ENCODE measurements at places on chromosomes 2 and 18. TPM values are rescaled to one million over a fixed set of nuclear protein-coding genes. Genes with fewer than 3 reads are reported as not detected.

ANTXR1 gene
- 142 TPM for total RNA-seq

MAP4K3 gene
- 69.2 TPM for total RNA-seq

MAP3K19 gene
- not detected for total RNA-seq

RAB27B gene
- total RNA-seq: 16.6 TPM

BCL2 gene
- 18.5 TPM for total RNA-seq

RSAD2 gene
- total RNA-seq: 1.3 TPM

CTDSP1 gene
- total RNA-seq: 184 TPM

PAX8 gene
- total RNA-seq: 3.5 TPM

GRCh38 chr2:129673234-129673633 lies 306.2 kb upstream of the RAB6C start:
- DNase-seq: no peak

DNA sequence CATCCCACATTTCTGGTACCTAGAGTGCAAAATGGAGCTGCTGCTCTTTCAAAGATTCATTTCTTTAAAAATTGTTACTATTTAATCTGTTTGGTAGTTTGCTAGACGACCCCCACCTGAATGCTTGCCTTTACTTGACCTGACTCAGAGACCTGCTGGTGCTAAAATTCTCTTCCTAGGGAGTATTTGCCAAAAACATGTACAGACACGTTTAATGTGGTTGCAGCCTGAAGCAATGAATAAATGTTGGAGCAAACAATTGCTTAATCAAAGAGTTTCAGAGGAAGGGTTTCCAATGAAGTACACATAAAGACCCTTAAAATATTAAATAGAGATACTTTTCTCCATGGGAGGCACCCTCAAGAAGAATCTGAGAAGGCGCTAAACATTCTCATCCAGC lies 734.4 kb downstream of the CBLN2 start:
- no peak for DNase-seq

DNA sequence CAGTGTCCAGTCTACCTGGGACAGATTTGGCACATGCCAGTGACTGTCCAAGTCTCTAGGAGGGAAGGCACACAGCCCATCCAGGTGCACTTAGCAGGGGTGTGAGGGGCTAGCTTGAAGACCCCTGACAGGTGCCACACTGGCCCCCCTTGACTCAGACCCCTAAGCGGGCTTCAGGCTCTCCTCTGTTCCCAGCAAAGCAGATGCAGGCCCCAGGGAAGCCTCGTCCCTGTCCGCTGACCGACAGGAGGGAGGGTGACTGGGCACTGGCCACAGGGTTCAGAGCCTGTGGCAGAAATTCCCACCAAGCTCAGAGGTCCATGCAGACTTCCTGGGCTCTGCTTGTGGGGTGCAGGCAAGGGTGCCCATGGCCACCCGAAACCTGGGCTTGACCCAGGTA lies 239.8 kb upstream of the MYT1L start:
- DNase-seq: no peak

GRCh38 chr2:156396126-156396525 lies 40.1 kb upstream of the GPD2 start:
- no peak for DNase-seq

GRCh38 chr18:22102953-22103646 lies 66.3 kb upstream of the GATA6 start:
- no peak for DNase-seq

GRCh38 chr2:133173224-133173623 lies 395.0 kb downstream of the NCKAP5 start:
- no peak for DNase-seq

- DNase-seq: peak; percentile 88
Measured at GRCh38 chr2:46471-47345, at the start of gene FAM110C. FAM110C (minus strand) TSS chr2:46505; CDS start chr2:46385, 120 bp downstream.

GRCh38 chr2:132776287-132776686 lies 106.3 kb upstream of the LYPD1 start:
- no peak for DNase-seq

DNA sequence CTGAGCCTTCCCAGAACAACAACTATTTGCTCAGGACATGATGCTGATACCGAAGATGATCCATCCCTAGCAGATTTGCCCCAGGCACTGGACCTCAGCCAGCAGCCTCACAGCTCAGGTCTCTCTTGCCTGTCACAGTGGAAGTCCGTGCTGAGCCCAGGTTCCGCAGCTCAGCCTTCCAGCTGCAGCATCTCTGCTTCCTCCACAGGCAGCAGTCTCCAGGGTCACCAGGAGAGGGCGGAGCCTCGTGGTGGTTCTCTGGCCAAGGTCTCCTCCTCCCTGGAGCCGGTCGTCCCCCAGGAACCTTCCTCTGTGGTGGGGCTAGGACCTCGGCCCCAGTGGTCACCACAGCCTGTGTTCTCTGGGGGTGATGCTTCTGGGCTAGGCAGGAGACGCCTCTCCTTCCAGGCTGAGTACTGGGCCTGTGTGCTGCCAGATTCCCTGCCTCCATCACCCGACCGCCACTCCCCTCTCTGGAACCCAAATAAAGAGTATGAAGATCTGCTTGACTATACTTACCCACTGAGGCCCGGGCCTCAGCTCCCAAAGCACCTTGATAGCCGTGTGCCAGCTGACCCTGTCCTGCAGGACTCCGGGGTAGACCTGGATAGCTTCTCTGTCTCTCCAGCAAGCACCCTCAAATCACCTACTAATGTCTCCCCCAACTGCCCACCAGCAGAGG lies 15.4 kb downstream of the CEP68 start:
- no peak for DNase-seq

GRCh38 chr2:42925742-42926433 lies 133.5 kb upstream of the HAAO start:
- no peak for DNase-seq

DNA sequence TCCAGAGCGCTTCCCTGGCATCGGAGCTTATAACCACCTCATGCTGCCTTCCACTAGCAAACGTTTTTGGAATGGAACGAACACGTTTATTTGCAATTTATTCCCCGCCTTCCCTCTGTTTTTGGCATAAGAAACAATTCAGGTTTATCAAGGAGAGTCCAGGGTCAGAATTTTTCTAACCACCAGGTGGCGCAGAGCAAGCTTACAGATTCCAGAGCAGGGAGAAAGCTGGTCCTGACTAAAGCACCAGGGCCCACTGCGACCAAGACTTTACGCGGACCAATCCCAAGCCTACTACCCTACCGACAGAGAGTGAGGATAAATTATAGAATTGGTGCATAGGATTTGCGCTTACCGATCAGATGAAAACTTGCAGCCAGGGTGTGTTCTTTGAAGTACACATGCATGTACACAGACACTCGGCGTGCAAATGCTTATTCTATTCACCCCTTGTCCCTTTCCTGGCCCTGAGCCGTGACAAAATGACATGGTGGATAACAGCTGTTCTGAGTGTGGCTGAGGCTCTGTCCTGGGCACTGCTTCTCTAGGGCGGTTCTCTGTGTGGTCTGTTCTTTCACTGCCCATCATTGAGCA lies 34.7 kb downstream of the NAPG start:
- peak; percentile 73 for DNase-seq

Measured in mucosa of gallbladder (tissue), 1 donor.